ENCODE measurements at places on chromosomes 6 and 20.

DNA sequence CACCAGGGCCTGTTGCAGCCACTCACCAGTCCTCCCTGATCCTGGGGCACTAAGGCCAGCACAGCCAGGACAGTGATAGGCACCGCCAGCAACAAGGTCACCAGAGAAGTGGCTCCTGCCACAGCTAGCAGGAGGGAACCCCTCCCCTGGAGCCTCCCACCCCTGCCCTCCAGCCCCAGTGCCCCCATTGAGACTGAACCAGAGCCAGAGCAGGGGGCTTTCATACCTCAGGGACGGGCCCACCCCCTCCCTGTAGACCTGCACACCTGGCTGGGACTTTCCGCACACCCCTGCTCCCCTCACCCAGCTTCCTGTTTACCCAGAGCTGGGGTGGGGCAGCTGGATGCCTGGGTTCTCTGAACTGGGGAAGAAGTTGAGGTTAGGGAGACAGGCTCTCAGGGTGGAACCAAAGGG, at the start of gene LTB:
LTB (minus strand) TSS at position 195 of the 414 bp plus-strand sequence; CDS start at position 188, 7 bp downstream.
- no peak for DNase-seq

- DNase-seq, result no peak
Observed at GRCh38 chr6:152529369-152529768, 107.8 kb downstream of the SYNE1 start.

- DNase-seq, result no peak
Observed at GRCh38 chr6:80329496-80329895, 223.0 kb downstream of the BCKDHB start.

- no peak for DNase-seq
Observed at GRCh38 chr6:25124216-25124715, 154.9 kb upstream of the CARMIL1 start.

- no peak for DNase-seq
Observed at GRCh38 chr20:7327810-7328209, 560.3 kb downstream of the BMP2 start.

DNA sequence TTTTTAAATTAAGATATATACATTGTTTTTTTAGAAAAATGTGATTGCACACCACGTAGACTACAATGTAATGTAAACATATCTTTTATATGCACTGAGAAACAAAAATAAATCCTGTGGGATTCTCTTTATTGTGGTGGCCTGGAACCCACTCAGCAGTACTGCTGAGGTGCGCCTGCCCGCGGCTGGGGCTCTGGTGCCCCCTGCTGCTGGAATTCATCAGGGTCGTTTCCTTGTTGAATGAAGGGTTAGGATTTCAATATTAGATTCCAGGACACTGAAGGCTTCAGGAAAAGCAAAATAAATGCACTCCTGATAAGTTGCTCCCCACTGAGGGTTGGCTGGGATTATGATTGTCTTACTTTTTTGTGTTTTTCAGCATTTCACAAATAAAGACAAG, 175.8 kb upstream of the GGTLC1 start:
- no peak for DNase-seq

- no peak for DNase-seq
Observed at GRCh38 chr6:128513878-128514277, 6.5 kb downstream of the PTPRK start.

DNA sequence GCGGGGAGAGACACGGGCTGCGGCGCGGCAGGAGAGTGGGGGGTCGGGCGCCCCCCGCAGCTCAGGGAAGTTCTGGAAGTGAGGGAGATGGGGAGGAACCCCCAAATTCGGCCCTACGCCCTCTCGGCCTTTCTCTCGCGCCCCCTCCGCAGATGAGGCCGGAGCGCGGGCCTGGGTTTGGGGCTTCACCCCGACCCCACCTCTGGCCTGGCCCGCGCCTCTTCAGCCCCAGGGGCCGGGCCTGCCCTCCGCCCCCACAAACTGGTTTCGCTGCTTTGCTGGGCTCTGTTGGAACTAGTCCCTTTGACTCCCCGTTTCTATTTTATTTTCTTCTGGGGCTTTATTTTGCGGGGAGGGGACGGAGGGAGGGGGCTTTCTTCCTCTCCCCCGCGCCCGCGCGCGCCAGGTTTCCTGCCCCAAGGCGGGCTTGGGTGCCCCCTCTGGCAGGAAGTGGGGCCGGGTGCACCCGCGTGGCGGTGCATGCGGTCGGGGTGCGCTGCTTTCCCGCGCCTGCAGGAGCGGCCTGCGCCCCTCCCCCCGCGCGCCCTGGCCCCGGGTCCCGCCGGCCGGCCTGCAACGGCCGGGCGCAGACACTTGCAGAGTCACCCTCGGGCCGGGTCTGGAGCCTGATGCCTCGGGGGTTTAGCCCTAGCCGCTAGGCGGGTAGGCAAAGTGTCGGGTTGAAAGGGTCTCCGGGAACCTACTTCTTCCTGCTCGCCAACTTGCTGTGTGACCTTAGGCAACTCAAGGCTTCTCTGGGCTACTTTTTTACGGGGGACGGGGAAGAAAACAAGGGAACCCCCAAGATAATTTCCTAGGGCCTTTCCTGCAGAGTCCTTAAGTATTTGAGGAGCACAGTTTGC, 1.3 kb downstream of the HMGA1 start:
- DNase-seq, result peak; percentile 39

- DNase-seq, result no peak
Observed at GRCh38 chr20:63509088-63509564, 10.2 kb upstream of the EEF1A2 start.

- no peak for DNase-seq
Observed at GRCh38 chr6:6319952-6320811, at the start of gene F13A1. TSS of gene F13A1 (minus strand) at chr6:6320662. CDS start at chr6:6318664, 1,998 bp downstream.

GRCh38 chr6:139979021-139979725, 604.7 kb upstream of the CITED2 start:
- no peak for DNase-seq

GRCh38 chr6:43944908-43945767, 175.1 kb downstream of the VEGFA start:
- DNase-seq, result no peak

- no peak for DNase-seq
Observed at GRCh38 chr6:166617359-166617758, 9.7 kb downstream of the RPS6KA2 start.

DNA sequence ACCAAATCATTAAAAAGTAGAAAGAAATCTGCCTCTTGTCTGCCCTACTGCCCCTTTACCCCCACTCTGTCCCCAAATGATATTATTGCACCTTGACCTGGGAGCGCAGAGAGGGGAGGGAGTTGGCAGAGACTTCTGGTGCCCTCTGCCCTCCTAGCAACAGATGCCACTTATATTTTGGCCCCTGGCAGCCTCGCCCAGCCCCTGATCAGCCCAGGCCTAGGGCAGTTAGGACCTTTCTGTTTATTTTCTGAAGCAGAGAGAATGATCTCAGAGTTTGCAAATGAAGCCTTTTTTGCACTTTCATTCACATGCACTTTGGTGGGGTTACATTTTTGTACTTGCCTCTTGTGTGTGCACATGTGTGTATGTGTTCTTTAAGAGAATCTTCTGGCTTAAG, 8.4 kb upstream of the SGK2 start:
- no peak for DNase-seq

- DNase-seq, result no peak
Observed at GRCh38 chr6:53162606-53163005, 14.0 kb upstream of the GCM1 start.

DNA sequence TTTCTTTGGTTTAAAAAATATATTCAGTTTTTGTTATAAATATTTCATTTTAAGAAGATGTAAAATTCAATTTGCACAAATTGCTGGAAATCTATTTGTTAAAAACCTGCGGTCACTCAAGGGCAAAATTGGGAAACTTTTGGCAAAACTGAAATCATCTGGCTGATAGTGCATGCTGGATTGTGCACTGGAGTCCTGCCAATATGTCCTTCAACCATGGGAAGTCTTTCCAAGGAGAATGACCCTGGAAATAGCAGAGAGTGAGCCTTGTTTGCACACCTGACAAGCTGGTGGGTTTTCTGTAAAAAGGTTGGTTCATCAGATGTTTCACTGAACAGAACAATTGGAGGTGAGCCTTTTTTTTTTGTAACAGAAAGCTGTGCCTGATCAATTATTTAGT, 413.5 kb downstream of the BTBD3 start:
- DNase-seq, result no peak

DNA sequence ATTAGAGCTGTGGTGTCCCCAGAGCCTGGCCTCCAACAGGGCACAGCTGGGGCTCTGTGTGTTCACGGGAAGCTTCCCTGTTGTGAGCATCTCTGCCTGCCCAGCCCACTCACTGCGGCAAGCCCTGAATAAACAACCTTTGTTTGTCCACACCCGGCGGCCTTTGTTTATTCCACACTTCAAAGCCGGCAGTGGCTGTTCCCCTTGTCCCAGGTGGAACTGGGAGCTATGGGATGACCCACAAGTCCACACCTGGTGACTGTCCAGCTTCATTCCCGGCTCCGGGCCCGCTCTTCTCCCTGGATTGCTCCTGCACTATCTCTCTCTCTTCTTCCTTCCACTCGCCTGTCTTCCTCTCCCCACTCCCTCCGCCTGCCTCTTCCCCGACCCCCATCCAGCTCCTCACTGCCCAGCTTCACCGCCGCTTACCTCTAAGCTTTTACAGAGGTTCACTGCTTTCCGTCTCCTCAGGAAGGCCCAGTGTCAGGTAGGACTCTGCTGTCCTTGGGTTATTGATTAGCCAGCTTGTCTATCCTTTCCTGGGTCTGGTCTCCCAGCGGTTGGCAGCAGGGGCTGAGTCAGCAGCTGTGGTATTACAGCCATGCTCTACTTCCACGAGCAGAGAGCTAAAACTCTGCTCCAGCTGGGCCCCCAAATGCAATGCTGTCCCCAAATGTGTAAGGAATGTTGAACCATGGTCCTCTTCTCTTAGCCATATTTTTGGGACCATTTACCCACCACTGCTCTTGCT, 17.8 kb downstream of the DACT2 start:
- DNase-seq, result no peak

- DNase-seq, result no peak
Observed at GRCh38 chr6:158903801-158904200, 84.6 kb upstream of the EZR start.

DNA sequence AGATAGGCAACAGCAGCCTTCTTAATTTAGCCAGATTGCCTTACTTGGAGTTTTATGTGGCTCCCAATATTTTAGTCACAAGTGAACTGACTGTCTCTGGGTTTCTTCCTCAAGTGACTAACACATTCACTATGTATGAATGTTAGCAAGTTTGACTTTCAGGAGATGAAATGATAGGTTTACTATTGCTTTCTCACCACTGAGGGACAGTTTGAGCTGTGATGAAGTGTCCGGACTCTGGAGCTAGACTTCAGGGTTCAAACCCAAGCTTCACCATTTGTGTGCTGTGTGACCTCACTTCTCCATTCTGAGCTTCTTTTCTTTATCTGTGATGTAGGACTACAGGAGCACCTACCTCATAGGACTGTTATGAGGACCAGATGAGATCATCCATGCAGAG, 8.2 kb downstream of the DHX35 start:
- DNase-seq, result no peak

DNA sequence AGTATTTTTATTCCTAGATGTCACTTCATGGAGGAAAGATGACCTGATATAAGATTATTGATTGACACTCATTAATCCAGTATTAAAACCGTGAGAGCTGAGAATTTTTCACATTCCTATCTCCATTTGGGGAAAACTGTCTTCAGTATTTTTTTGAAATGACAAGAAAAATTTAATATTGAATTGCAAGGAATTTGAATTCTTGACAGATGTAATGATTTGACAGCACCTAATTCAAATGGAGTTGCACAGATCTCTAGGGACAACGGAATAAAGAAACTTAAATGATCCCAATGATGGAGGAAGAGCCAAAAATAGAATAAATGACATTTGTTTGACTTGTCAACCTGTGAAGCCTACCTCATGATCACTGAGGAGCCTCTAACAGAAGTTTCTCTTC, 1591.4 kb downstream of the HACE1 start:
- DNase-seq, result no peak

GRCh38 chr6:111192911-111193555, 105.7 kb downstream of the SLC16A10 start:
- DNase-seq, result no peak

DNA sequence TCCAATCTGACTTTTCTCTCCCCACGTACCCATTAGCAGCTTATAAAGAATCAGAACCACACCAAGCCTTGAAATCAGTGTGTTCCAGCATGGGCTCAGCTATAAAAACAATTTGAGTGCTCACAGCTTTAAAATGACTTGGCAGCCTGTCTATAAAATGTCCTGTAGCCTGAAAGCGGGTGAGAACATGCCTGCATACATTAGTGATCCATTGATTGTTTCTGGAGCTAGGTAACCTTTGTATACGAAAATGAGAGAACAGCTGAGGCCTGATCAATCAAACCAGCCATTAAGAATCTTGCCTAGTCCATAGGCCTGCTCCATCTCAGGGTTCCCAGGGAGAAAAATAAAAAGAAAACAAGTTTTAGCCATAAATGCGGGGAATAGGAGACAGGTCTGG, 245.8 kb upstream of the SULF2 start:
- no peak for DNase-seq

DNA sequence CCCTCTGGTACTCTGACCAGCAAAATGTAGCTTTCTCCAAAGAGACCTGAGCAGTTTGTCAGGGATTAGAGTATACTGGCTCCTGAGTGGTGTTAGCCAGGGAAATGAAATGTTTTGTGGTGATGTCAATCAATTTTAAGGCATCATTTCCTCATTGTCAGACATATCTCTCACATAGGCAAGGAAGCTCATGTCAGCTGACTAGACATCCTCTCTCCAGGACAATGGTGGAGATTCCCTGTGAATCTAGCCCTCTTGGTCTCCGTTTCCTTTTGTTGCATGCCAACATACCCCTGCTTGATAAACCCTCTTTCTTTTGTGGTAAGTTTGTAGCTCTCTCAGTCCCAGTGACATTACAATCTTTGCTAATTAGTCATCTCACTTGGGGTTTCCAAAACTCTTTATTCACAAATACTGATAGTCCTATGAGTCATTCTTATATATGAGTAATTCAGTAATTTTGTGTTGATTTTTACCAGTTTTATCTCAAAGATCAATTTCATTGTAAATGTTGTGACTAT, 135.6 kb upstream of the PTPRK start:
- no peak for DNase-seq

GRCh38 chr6:161584051-161584450, 310.2 kb upstream of the AGPAT4 start:
- DNase-seq, result no peak

DNA sequence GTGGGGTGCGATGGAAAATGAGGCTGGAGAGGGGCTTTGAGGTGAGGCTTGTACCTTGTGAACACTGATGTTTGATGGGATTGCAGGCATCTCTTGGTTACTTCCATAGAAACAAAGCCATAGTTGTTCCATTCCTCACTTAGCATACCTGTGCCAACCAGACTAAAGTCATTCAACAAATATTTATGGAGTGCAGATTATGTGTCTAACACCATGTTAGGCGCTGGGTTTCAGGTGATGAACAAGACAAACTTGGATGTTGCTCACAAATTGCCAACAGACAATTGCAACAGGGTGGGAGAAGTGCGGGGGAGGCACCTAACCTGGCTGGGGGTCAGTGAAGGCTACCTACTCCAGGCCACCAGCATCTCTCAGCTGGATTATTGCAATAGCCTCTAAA, 1.5 kb downstream of the TTPAL start:
- DNase-seq, result no peak
